ENCODE measurements at places on chromosomes 3 and 15.
A peak's percentile ranks its signal among the peaks of the same experiment; 100 is the strongest.

GRCh38 chr3:10725067-10725466, 91.0 kb upstream of the SLC6A11 start:
- H3K27ac ChIP-seq = no peak overlapping the region
- H3K4me1 ChIP-seq = no peaks in the 10 kb centered on the region
- no peak for DNase-seq
- H3K27me3 ChIP-seq = no peaks in the 10 kb centered on the region
- no peaks in the 10 kb centered on the region for H3K36me3 ChIP-seq

- H3K4me1 ChIP-seq = no peaks in the 10 kb centered on the region
- H3K4me3 ChIP-seq = no peak overlapping the region
- no peak overlapping the region for H3K27ac ChIP-seq
- DNase-seq = no peak
- H3K36me3 ChIP-seq = no peaks in the 10 kb centered on the region
Observed at GRCh38 chr15:100889385-100890050, 9.9 kb downstream of the ALDH1A3 start.

GRCh38 chr3:60147249-60147950, 1097.6 kb upstream of the CFAP20DC start:
- no peaks in the 10 kb centered on the region for H3K36me3 ChIP-seq
- H3K4me1 ChIP-seq = no peaks in the 10 kb centered on the region
- DNase-seq = no peak
- H3K4me3 ChIP-seq = no peak overlapping the region

DNA sequence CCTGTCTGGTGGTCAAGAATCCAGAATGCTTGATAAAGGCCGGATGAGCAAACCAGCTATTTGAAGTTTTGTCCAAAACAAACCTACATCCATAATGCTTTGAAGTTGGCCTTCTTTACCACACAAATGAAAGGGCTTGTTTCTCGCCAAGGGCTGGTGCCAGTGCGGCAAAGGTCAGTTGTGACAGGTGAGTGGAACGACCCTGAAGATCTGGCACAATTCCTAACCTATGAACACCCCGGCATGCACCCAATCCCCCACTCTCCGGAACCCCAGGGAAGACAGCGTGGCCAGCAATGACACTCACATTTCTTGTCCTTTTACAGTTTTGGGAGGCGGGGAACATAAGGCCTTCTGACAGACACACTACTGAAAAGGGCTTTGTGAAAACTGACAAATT, 90.6 kb downstream of the ATP10A start:
- peak overlapping the region; percentile 61 for H3K27ac ChIP-seq
- no peak overlapping the region for H3K4me3 ChIP-seq
- peaks cover 30% of the 10 kb centered on the region for H3K4me1 ChIP-seq
- H3K36me3 ChIP-seq = no peaks in the 10 kb centered on the region
- H3K27me3 ChIP-seq = no peaks in the 10 kb centered on the region

DNA sequence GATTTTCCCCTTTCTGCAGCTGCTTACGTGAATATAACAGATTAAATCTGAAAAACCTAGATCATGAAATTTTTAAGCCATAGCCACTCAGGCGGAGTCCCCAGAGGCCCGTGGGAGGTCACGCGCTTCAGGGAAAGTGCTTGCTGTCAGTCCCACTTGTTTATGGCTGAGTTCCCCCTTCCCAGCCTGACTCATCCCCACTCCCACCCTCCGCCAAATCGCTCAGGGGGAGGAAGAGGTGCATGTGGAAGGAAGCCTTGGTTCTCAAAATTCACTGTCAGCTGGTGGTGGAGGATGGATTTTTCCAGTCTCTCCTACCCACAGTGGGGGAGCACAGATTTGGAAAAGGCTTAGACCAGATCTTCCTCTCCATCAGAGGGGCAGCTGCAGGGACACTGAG, 67.4 kb downstream of the CORO2B start:
- no peaks in the 10 kb centered on the region for H3K36me3 ChIP-seq
- H3K4me3 ChIP-seq = no peak overlapping the region
- H3K27ac ChIP-seq = no peak overlapping the region
- no peaks in the 10 kb centered on the region for H3K4me1 ChIP-seq

GRCh38 chr3:61913701-61914100, 352.3 kb downstream of the PTPRG start:
- DNase-seq = no peak
- no peaks in the 10 kb centered on the region for H3K4me1 ChIP-seq
- H3K27ac ChIP-seq = no peak overlapping the region
- H3K27me3 ChIP-seq = no peaks in the 10 kb centered on the region
- no peak overlapping the region for H3K4me3 ChIP-seq

DNA sequence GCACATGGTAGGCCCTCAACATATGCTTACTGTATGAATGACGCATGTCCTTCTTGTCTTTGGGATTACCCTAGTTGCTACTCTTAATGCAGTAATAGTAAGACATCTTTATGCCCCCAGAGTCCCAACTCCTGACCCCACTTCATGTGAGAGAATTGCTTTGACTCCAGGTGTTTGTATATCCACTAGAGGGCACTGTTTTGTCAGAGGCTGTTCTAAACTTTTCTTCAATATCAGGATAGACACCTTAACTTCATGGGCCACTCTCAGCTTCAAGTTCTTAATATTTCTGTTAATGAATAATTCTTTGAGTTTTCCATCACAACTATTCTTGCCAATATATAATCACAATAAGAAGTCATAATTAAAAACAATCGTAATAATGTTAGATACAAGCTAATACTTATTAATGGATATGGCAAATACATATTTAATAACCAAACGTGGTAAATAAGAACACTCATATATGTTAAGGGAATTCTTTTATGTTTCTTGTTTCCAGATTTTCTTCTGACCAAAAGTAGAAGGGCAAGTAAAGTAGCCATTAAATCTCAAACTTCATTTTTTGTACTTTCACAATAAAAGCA, 337.2 kb upstream of the DNAJC19 start:
- no peak overlapping the region for H3K4me3 ChIP-seq
- H3K36me3 ChIP-seq = no peaks in the 10 kb centered on the region
- no peak for DNase-seq
- no peaks in the 10 kb centered on the region for H3K27me3 ChIP-seq
- no peak overlapping the region for H3K27ac ChIP-seq

DNA sequence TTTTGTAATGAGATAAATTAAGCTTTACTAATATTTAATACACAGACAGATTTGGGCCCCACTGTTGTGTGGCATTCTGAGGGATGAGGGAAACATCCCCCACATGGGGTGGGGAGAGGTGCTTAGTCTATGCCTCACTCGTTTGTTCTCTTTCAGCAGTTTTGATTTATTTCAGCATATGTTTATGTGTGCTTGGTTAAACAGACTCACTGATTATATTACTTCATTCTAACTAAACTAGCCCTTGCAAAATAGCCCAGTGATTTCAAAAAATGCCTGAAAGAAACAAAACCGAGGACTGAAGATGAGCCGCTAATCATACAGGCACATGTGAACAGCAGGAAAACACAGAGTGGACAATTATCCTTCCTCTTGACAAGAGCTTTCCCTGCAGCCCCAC, 27.2 kb downstream of the TNFAIP8L3 start:
- H3K36me3 ChIP-seq = peaks cover 3% of the 10 kb centered on the region
- DNase-seq = no peak
- peaks cover 9% of the 10 kb centered on the region for H3K4me1 ChIP-seq
- H3K4me3 ChIP-seq = no peak overlapping the region

GRCh38 chr15:67945951-67946700, 106.3 kb upstream of the RNU6-1 start:
- no peak overlapping the region for H3K4me3 ChIP-seq
- H3K27ac ChIP-seq = no peak overlapping the region
- DNase-seq = no peak
- H3K27me3 ChIP-seq = no peaks in the 10 kb centered on the region
- no peaks in the 10 kb centered on the region for H3K4me1 ChIP-seq

DNA sequence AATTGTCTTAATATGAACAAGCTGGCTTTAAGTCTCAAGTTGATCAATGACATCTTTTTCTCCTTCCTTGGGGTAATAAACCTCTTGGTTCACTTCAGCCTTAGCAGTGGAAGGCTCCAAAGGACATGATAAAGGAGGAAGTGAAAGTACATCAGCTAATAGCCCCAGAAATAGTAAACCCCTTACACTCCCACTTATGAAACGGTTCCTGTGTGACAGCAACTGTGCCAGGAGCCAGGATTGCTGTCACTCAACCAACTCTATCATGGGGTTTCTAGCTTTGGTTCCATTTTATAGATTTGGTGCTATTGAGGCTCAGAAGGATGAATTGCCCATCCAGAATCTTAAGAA, 216.7 kb downstream of the ABHD5 start:
- H3K4me3 ChIP-seq = no peak overlapping the region
- H3K36me3 ChIP-seq = no peaks in the 10 kb centered on the region
- no peak overlapping the region for H3K27ac ChIP-seq
- H3K4me1 ChIP-seq = no peaks in the 10 kb centered on the region

DNA sequence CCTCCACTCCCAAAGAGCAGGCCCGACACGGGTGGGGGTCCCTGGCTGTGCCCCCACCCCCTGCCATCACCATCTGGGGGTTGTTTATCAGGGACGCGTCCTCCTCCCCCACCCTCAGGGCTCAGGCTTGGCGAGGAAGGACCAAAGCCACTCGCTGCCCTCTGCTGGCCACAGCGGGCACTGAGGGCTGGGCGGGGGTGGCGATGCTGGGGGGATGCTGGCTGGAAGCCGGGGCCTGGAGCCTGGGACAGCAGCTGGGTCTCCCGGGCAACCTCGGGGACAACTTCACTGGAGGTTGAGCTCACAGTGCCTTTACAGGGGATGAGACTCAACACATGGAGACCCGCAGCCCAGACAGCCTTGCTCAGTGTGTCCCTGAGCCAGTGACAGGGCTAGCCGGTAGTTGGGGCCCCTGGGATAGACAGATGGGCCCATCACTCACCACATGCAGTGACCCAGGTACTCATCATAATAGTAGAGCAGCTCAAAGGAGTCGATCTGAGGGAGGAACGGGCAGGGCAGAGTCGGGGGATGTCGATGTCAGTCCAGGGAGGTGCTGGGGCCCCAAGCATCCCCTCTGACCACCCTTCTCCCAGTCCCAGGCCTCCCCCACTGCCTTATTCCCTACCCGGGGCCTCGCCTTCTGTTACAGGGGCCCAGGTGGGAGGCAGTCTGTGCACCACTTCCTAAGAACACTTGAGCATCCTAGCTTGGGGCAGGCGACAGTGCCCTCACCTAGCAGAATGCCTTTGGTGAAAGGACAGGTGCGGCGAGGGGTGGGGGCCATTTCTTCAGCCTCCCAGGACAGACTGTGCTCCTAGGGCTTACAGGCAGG, 5.9 kb upstream of the CALML4 start:
- peak; percentile 15 for DNase-seq
- H3K4me3 ChIP-seq = no peak overlapping the region
- no peak overlapping the region for H3K27ac ChIP-seq
- H3K36me3 ChIP-seq = peaks cover under 1% of the 10 kb centered on the region

DNA sequence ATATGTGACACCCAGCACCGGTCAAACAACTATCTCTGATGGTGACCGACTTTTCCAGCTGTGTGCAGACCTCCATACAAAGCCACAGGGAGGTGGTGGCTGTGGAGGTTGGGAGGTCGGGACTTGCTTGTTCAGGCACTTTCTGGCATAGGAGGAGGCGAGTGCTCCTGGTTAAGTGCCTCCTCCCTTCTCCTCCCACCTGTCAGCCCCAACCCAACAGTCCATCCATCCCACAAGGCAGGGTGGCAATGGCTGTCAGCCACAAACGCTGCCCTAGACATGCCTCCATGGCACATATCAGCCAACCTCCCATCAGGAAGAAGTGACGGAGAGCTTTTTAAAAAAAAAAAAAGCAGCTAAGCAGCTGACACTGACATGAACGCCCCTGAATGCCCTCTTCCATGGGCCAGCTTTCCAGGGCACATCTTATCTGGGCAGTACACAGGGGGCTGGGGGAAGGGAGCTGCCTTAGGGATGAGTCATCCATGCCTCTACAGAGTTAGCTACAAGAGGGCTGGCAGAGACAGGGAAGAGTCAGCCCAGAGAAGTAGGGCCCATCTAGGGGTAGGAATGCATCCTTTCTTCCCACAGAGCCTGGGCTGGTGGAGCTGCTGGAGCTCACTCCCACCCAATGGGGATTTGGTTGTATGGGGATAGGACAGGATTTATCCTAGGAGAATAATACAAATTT, 41.2 kb downstream of the CCDC12 start:
- no peak for DNase-seq
- H3K4me3 ChIP-seq = no peak overlapping the region
- no peaks in the 10 kb centered on the region for H3K27me3 ChIP-seq

DNA sequence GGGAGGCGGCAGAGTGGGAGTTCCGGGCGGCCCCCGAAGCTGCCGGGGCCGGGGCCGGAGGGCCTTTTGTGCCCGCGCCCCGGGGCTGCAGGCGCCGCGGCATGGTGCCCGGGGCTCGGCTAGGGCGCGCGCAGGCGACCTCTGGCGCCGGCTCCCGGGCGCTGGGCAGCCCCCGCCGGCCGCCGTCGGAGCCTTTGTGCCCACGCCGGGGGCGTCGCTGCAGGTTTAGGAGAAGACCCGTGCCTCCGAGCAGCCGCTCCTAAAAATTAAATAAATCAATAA, 299 bp downstream of the PAQR9 start:
- no peak overlapping the region for H3K27ac ChIP-seq
- H3K27me3 ChIP-seq = peaks cover 32% of the 10 kb centered on the region
- no peak for DNase-seq
- no peak overlapping the region for H3K4me3 ChIP-seq

DNA sequence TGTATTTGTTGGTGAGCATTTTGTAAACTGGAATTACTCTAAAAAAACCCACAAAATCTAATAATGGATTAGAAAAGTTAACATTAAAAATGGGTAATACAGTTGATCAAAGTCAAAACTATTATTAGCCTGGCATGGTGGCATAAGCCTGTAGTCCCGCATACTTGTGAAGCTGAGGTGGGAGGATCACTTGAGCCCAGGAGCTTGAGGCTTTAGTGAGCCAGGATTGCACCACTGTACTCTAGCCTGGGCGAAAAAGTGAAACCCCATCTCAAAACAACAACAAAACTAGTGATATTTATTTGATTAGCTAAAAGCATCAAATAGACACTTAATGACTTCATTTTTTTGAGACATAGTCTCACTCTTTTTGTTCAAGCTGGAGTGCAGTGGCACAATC, 3.6 kb downstream of the SNX1 start:
- H3K27me3 ChIP-seq = peaks cover 7% of the 10 kb centered on the region
- H3K27ac ChIP-seq = no peak overlapping the region
- no peaks in the 10 kb centered on the region for H3K36me3 ChIP-seq
- no peak overlapping the region for H3K4me3 ChIP-seq
- DNase-seq = no peak

- H3K36me3 ChIP-seq = no peaks in the 10 kb centered on the region
- H3K27me3 ChIP-seq = no peaks in the 10 kb centered on the region
- no peak overlapping the region for H3K4me3 ChIP-seq
- H3K4me1 ChIP-seq = peaks cover 70% of the 10 kb centered on the region
- DNase-seq = no peak
Observed at GRCh38 chr3:138197058-138197457, 10.0 kb downstream of the ARMC8 start.

All from immature natural killer cell (primary cell).